Left cardiac atrium (tissue), 4 donors: ENCODE measurements at places on chromosomes 12 and 14. TPM values are rescaled to one million over a fixed set of nuclear protein-coding genes. Genes with fewer than 3 reads are reported as not detected.

The MMP19 gene
- 23.3 TPM for total RNA-seq

GRCh38 chr14:74618078-74618952, 6.3 kb upstream of the LTBP2 start:
- DNase-seq = no peak

- DNase-seq = no peak
These were observed 61.3 kb downstream of the PHLDA1 start for GRCh38 chr12:75970310-75970709.

DNA sequence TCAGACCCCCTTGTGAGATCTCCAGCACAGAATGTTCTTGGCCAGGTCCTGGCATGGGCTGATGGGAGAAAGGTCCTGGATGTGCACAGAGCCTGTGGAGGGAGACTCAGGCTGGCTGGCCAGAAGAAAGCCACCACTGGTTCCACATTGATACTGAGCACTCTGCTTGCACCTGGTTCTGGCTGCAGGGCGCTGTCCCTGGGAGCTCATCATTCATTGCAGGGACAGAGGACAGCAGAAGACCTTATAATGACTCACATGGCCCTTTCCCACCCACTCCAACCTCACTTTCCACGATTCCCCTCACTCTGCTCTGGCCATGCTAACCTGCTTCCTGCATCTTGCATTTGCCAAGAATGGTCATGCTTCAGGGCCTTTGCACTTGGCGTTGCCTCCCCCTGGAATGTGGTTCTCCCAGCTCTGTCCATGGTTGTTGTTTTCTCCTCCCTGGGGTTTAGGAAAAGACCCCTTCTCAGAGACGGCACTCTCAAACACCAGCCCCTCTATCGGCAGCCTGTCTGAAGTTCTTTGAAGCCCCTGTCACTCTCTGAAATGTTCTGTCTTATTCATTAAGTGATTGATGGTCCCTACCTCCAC, 10.3 kb downstream of the KRT7 start:
- no peak for DNase-seq

GRCh38 chr12:32896432-32897280, at the start of gene PKP2:
Gene PKP2 (minus strand): TSS chr12:32896777. CDS start chr12:32896731, 46 bp downstream.
- DNase-seq = peak; percentile 52

The ERGIC2 gene
- 87.2 TPM for total RNA-seq

DNA sequence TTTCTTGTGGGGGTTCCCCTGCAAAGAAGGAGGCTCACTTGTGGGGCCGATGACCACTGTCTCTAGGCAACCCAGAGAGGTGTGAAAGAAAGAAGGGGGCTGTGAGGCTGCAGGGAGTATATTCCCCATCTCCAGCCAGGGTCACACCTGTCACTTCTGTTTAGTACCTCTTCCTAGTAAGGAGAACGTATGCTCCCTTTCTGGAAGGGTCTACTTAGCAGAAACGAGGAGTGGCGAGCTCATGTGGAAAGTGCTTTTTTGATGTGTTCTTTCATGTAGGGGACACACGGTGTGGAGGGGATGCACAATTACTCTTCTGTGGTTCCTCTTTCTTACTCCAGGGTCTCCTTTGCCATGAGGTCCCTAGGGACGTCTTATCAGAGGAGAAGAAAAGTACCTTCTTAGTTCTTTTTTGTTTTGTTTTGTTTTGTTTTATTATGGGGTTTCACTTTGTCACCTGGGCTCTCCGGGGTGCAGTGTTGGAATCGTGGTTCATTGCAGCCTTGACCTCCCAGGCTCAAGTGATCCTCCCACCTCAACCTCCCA, 58.3 kb downstream of the PRKCH start:
- no peak for DNase-seq
